GM04503 (cell line): ENCODE measurements at places on chromosomes 12 and 14.
A peak's percentile ranks its signal among the peaks of the same experiment; 100 is the strongest.

- DNase-seq = no peak
Measured at GRCh38 chr12:44372259-44372658, 503.9 kb downstream of the NELL2 start.

GRCh38 chr14:60051721-60052221, 40.0 kb upstream of the PCNX4 start:
- peak; percentile 8 for DNase-seq

- peak; percentile 19 for DNase-seq
Measured at GRCh38 chr14:37232907-37233481, 35.3 kb downstream of the MIPOL1 start.

DNA sequence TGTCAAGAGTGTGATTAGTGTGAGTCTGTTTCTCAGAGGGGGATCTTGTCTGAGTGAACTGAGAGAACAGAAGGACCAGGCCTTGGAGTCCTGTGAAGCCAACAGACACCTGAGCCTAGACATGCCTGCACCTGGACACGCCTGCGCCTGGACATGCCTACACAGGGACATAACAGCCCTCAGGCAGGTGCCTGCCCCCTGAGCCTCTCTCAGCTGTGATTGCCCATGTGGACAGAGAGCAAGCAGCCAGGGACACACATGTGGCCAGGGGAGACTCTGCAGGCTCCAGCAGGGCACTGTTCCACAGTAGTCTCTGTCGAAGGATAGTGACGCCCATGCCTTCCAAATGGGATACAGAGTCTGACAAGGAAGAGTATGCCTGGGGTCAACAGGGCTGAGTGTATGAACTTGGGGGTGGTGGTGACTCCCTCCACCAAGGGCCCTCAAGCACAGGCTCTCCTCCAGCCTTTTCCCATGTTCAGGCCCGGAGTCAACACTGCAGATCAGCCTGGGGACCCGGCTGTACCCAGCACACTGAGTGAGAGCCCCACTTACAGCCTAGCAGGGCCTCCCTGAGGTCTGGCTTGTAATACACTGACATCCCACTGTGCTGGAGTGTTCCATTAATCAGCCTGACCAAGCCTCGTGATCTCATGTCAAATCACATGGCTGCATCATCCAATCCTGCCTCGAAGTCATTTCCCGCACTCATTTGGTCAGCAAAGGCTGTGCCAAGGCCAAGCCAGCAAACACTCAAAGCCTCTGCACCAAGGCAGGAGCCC, 173.0 kb downstream of the CALM1 start:
- DNase-seq = no peak

GRCh38 chr12:119931402-119931801, 54.3 kb upstream of the CIT start:
- DNase-seq = no peak

DNA sequence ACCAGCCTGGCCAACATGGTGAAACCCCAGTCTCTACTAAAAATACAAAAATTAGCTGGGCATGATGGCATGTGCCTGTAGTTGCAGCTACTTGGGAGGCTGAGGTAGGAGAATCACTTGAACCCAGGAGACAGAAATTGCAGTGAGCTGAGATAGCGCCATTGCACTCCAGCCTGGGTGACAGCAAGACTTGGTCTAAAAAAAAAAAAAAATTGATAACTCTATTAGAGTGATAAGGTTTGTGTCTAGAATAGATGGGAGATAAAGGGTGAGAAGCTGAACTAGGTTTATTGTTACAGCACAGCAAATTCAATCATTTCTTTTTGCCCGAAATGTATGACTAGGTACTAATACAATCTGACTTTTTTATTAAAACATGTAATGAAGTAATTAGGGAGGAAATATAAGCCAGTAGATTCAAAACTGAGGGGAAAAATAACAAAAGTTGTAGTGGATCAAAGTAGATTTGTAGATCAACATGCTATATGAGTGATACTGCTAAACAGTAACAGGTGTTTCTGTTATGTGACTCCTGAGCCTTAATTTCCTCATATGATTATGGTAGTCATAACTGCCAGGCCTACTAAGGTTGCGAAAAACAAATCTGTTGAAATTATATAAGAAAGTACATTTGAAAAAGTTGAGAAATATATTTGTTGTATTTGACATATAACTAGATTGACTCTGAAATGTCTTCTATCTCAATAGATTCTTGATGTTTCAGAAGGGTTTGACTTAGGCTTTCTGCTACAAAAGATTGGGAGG, 83.6 kb downstream of the WNK1 start:
- DNase-seq = no peak

- DNase-seq = no peak
Measured at GRCh38 chr12:56476972-56477432, 8.6 kb downstream of the SPRYD4 start.

DNA sequence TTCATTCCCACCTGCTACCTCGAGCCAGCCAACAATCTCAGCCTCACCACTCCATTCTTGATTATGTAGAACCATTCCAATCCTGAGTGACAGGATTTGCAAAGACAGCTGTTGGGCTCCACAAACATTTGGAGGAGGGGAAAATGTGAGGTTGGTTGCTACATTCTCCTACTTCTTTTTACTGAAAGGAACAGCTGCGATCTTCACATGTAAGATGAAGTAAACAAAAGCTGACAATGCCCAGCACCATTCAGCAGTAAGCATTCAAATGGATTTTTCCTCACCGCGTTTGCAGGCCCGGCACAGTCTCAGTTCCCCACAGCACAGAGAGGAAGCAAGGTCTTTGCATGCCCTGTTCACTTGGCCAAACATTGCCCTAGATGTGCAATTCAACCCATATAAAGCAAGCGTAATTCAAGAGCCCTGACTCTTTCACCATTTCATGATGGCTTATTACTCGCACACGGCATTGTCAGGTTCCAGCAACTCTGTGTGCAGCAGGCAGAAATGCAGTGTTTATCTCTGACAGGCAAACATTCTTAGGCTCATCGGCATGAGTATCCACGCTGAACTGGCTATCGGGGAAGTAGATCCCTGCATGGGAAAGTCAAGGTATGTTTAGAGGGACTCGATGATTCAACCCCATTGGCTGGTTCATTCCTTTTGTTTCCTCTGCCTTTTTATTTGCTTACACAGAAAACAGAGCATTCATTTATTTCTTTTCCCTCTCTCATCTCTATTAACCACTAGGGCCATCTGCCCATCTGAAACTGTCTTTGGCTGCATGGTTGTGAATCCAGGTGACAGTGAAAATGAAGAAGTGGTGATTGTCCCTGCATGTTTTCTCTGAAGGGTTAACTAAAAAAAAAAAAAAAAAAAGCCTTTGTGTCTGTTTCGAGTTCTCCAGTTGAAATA, 236.1 kb upstream of the PLEKHG7 start:
- DNase-seq = no peak

DNA sequence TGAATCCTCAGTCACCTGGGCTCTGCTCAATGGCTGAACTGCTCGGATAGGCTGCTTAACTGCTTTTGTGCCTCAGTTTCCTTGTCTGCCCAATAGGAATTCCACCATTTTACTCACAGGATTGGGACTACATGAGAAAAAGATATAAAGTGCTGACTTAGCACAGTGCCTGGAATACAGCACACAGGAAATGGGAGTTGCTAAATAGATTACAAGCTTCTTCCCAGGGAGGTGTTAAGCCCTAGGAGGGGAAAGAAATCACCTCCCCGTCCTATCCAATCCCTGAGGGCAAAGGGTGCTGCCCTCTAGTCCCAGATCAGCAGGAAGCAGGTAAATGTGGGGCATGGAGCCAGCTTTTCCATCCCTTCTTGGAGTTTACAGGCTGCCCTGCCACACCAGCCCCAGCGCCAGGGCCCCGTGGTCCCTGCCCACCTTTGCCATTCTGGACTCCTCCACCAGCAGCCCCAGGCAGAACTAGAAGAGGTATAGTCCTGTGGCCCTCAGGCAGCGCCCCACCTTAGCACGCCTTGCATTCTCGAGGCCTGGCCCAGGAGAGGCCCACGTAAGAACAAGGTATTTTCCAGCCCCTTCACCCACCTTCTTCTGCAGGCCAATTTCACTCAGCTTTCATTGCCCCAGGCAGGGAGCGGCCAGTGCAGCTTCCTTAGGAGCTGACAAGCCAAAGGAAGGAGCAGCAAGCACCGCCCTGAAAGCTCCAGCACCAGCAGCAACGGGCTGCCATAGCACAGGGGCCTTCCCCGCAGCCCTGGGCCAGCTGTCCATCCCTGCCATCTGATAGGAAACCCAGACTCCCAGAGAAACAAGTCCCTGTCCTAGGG, 28.8 kb upstream of the RPLP0 start:
- no peak for DNase-seq

DNA sequence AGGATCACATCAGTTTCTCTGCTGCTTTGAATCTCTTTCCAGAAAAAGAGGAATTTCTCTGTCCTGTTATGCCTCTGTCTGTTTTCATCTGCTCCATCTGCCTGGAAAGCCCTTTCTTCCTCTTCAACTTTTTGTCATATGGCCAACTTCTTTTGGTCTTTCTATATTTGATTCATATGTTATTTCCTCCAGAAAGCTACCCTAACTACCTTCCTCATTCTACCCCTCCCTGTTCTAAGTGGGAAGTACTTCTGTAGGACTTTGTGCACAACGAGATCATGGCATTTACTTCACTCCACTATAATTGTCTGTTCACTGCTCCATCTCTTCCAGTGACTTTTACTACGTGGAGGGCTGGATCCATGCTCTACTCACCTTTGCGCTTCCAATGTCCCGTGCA, 5.9 kb downstream of the CLEC4D start:
- no peak for DNase-seq

- DNase-seq = no peak
Measured at GRCh38 chr14:71119075-71119474, 211.8 kb downstream of the PCNX1 start.

GRCh38 chr12:111588010-111588409, 11.1 kb downstream of the ATXN2 start:
- no peak for DNase-seq

- DNase-seq = no peak
Measured at GRCh38 chr12:31655792-31656191, 3.7 kb upstream of the ETFBKMT start.

DNA sequence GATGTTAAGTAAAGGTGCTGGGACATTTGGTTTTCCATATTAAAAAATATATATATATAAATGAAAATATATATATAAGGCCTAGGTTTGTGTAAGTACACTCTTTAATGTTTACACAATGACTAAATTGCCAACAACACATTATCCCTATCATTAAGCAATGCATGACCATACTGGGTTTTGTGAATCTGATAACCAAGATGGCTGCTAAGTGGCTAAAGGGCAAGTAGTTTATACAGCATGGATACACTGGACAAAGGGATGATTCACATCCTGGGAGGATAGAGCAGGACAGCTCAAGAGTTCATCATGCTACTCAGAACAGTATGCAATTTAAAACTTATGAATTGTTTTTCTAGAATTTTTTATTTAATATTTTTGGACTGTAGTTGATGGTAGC, 89.3 kb downstream of the FIGNL2 start:
- DNase-seq = no peak

- no peak for DNase-seq
Measured at GRCh38 chr12:129854591-129854990, 49.2 kb downstream of the TMEM132D start.

- no peak for DNase-seq
Measured at GRCh38 chr12:65099182-65099581, 21.9 kb downstream of the WIF1 start.

GRCh38 chr12:53995378-53996239, 4.4 kb upstream of the HOXC9 start:
- no peak for DNase-seq

DNA sequence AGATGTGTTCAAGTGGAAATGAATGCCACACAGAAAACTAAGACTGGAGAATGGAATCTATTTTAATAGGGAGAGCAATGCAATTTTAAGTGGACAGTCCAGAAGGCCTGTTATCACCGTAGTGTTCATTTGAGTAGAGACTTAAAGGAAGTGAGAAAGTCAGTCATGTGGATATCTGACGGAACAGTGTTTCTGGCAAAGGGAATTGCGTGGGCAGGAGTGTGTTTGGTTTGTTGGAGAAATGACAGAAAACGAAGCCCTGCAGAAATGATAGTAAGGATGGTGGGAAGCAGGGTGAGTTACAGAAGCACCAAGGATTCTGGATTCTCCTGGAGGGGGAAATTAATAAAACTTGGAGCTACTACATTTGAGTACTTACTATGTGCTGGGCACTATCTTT, 776.6 kb downstream of the MED13L start:
- DNase-seq = no peak

DNA sequence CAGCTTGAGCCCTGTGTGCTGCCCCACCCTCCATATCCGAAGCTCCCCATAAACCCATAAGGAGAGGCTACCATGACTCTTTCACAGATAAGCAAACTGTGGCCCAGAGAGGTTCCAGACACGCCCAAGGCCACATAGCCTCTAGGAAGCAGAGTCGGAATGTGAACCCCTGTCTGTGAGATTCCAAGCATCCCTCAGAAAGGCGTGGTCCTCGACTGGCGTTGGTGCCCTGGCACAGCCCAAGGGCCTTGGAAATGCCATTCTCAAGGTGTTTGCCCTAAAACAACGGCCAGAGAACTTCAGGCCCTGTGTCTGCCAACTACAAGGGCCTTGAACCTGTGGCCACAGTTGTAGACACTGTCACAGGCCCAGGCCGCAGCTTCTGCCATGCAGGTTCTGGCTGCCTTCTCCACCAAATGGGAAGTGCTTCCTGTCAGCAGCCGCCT, 8.5 kb upstream of the DIO3 start:
- no peak for DNase-seq

DNA sequence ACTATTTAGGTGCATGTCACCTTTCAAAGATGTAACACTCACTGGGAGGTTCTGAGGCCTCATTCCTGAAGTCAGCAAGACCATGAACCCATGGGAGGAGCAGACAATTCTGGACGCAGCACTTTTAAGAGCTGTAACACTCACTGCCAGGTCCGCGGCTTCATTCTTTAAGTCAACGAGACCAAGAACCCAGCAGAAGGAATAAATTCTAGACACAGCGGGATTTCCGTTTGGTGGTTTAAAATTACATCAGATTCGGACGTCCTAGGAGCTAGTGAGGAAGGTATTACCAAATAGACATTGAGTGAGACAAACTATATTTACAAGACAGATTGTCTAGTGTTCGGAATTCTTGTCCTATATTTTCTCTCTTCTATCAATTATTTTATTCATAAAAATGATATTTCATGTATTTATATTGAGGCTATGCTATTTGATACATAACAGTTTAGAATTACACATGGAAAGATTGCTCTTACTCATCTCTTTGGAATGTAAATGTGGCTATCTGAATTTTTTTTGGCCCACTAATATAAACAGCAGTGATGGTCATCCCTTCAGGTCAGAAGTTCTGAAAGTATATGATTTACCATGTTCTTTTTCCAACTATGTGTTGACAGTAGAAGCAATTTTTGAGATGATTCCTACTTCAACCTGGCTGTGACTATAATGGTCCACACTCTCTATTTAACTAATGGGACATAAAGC, 1973.0 kb upstream of the FLRT2 start:
- no peak for DNase-seq

DNA sequence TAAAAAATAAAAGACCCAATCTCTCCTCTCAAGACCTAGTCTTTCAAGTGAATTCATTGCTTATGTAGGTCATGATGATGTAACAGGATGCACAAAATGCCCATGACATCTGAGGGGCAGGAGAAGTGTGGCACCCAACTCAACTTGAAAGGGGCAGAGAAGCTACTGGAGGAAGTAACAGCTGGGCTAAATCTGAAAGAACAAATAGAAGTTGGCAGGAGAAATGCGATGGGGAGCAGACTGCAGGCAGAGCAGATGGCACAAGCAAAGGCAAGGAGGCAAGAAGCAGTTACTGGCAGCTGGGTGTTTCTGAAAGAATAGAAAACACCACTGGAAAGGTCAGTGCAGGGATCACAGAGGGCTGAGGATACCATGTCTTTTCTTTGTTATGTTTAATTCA, 14.6 kb downstream of the SLC38A4 start:
- DNase-seq = no peak

GRCh38 chr14:53715193-53715721, 241.4 kb downstream of the BMP4 start:
- peak; percentile 18 for DNase-seq
